Astrocyte (in vitro differentiated cells and primary cell): ENCODE measurements at places on chromosomes 1 and 21.

GRCh38 chr1:108716437-108717230, 3.9 kb downstream of the FNDC7 start:
- peak; percentile 26 for DNase-seq

- no peak for DNase-seq
Measured at GRCh38 chr1:31739346-31739745, 24.8 kb downstream of the ADGRB2 start.

GRCh38 chr1:115220340-115221270, 117.4 kb downstream of the NGF start:
- DNase-seq, result peak; percentile 70

DNA sequence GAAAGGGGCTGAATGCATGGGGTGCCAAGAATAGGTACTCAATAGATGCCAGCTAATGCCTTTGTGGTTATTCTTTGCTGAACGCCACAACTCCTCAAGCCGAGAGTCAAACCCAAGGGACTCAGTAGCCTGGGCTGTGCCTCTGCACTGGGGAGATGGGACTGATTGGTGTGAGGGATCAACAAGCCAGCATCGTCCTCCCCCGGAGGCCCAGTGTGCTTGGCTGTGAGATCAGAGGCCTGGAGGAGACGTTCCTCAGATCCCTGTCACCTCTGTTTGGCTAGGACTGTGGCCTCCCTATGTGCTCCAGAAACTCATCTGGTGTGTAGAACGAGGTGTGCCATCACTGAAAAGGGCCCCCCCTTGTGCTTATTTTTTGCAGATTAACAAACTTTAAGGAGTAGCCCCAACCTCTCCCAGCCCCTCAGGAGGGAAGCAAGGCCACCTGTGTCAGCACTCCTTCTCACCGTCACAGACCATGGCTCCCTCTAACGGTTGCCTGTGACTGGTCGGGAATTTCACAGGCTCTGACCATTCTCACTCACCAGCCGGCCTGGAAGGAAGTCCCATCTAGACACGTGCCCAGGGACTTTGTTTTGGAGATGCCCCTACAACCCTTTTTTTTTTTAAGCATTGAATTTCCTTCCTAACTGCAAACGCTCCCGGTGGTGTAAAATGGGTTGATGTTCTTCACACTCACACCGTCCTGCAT, 194.0 kb upstream of the VAMP3 start:
- no peak for DNase-seq

DNA sequence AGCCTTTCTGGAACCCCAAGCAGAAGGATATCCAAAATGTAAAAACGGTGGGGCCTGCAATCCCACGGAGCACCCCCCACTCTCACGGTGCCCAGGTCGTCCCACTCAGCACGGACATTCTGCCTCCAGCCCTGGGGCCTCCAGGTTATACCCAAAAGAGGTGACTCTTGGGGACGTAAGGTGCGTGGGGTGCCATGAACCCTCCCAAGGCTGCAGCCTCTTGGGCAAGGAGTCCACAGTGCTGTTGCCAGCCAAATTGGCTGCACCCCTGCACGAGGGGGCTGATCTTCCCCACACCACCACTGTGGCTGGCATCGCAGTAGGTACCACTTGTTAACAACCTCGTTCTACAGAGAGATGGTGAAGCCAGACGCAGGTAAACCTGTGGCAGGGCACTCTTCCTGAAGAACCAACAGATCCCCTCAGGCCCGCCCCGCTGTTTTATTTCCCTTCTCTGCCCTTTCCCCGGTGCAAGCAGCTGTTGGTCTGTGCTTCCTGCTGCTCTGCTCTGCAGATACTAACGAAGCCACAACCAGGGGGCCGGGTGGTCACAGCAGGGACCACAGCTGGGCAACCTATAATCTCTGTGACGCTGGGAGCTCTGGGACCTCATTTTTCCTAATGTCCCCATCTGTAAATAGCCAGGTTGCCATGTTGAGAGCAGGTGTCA, 8.7 kb downstream of the TFF3 start:
- DNase-seq, result no peak

DNA sequence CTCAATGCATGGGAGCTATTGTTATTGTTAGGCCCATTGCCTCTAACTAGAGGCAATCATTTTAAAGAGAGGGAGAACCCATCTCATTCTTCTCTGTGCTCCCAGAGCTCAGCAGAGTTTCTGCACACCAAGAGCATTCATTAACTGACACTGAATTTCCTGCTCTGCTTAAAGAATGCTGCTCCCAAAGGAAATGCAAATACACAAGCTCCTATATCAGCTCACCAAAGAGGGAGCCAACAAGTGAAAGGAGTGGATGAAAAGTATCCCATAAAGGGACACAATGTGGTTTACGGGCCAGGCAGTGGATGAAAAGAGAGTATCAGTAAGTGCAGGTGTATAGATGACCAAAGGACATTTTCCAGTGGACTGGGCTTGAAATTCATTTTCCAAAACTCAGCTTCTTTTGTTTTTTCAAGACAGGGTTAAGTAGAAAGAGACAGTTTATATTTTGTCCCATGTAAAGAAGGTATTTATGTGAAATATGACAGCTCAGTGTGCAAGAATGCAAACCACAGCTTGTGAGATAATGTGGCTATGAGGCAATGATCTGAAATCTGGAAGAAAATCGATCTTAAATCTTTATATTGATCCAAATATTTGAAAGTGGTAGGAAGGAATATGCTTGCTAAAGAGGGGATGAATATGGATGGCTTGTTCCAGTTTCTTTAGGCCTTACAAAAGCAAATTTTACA, 207.7 kb upstream of the CAMK1G start:
- DNase-seq, result peak; percentile 45

- no peak for DNase-seq
Measured at GRCh38 chr1:62237950-62238374, 43.3 kb downstream of the L1TD1 start.
